ENCODE measurements at places on chromosomes 2 and 18. TPM values are rescaled to one million over a fixed set of nuclear protein-coding genes. Genes with fewer than 3 reads are reported as not detected.

- DNase-seq, result no peak
Observed at GRCh38 chr18:49162226-49162864, 211.6 kb upstream of the SMAD7 start.

- no peak for DNase-seq
Observed at GRCh38 chr2:218252509-218253231, 8.1 kb upstream of the GPBAR1 start.

- DNase-seq, result no peak
Observed at GRCh38 chr2:64328756-64329155, 125.2 kb upstream of the LGALSL start.

Gene KCNF1
- total RNA-seq, result 3.0 TPM

DNA sequence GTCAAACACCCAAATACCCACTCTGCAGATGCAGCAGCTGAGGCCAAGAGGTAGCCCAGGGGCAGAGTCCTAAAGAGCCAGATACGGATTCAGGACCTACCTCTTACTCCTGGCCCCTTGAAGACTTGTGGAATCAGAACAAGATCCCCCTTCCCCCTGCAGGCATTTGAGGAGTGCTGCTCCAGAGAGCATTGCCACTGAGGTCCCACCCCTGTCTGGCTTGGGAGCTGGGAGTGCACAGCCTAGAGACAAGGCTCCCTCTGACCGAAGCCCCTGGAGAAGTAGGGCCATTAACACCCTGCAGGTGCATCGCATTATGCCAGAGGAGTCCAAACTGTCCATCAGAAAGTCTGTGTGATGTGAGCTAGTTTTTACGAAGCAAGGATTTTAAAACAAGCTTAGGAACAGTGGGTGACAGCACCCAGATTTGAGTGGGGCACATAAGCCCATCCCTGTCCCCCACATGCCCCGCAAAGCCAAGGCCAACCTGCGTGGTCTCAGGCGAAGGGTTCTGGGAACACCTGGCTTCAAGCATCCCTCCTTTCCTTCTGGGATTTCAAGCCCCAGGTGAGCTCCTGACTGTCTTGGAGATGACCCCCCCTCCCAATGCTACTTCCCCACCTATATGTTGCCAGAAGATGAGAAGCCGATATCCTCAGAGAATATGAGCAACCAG is 48.4 kb downstream of the MTERF4 start:
- DNase-seq, result no peak

GRCh38 chr2:95040426-95040825 is 14.9 kb downstream of the MAL start:
- no peak for DNase-seq

DNA sequence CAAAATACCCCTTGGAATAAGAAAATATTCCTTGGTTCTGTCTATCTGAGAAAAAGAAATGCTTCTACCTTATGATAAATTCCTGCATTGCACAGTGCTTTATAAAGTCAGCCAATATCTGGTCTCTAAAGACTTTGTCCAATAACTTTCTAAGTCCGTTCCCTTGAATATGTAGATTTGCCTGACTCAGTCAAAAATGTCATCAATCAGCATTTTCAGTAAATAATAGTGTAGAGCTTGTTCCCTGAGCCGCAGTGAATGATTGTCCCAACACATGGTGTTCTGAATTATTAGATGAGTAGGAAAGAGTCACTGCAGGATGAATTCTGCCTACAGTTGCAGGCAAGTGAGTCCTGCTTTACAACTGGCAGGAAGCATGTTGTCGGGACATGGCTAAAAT is 316.8 kb upstream of the RBMS1 start:
- DNase-seq, result no peak

DNA sequence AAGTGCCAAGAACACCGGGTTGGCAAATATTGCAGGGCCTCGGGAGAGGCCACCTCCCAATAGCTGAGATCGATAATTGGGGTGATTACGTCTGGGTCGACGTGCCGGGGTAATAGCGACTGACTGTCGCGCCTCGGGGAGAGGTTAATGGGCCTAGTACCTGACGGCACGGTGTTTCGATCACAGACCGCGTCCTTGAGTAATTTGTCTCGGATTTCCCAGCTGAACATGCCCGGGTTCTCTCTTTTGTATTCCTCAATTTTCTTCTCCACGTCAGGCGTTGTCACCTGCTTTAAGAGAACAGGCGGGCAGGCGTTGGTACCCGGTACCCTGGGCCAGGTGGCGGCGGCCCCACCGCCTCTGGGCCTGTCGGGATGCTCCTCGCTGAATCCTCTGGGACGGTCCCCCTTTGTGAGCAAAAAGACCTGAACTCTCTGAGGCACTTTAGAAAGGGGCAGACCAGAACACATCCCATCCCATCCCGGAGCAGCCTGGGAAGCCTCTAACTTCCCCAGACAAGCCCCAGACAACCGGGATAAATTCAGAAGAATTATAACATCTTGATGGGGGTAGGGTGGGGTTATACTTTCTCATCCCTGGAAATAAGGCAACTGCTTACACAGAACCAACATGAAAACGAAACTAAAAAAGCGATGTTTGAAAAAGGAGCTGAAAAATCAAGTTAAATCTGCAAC is 3.3 kb downstream of the PAX3 start:
- DNase-seq, result peak; percentile 66

DNA sequence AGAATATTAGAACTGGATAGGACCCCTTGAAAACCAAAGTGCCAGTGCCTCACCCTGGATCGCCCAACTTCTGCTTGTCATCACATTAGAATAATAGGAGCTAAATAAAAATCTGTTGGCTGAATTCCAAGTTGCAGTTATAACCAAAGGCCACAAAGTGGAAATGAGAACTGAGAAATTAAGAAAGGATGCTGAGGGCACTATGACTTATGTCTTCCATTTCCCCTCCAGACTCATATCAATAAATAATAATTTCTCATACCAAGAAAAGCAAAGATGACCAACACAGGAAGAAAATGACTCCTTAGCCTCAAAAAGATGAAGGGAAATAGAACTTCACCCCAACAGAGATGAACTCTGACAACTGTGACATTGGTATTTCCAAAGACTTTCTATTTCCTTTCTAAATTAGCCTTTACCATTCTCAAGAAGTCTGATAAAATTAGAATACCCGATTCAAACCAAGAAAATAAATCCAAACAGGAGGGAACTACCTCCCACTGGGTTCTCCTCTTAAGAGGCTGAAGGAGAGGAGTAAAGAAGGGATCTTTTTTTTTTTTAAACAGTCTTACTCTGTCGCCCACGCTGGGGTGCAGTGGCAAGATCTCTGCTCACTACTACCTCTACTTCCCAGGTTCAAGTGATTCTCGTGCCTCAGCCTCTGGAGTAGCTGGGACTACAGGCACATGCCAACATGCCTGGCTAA is 46.5 kb upstream of the EPG5 start:
- no peak for DNase-seq

Gene GNLY
- not detected for total RNA-seq

DNA sequence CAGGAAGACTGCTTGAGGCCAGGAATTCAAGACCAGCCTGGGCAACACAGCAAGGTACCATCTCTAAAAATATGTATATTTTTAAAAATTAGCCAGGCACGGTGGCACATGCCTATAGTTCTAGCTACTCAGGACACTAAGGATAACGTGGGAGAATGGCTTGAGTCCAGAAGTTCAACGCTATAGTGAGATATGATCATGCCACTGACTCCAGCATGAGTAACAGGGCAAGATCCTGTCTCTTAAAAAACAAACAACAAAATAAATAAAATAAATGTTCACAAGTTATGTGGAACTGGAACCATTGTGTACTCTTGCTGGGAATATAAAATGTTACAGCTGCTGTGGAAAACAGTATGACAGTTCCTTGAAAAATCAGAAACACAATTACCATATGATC is 47.2 kb downstream of the USP34 start:
- no peak for DNase-seq

DNA sequence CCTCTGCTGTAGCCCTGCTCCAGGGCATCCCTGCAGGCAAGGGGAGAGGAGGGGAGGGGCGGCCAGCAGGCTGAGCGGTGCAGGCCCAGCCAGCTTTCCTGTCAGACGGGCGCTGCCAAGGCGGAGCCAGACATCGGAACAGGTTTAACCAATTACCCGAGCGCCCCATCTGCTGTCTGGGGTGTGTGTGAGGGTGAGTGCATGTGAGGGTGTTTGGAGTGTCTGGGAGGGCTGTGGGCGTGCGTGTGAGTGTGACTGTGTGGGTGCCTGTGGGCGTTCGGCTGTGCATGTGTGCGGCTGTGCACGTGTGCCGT is 20.0 kb downstream of the EMX1 start:
- DNase-seq, result no peak

DNA sequence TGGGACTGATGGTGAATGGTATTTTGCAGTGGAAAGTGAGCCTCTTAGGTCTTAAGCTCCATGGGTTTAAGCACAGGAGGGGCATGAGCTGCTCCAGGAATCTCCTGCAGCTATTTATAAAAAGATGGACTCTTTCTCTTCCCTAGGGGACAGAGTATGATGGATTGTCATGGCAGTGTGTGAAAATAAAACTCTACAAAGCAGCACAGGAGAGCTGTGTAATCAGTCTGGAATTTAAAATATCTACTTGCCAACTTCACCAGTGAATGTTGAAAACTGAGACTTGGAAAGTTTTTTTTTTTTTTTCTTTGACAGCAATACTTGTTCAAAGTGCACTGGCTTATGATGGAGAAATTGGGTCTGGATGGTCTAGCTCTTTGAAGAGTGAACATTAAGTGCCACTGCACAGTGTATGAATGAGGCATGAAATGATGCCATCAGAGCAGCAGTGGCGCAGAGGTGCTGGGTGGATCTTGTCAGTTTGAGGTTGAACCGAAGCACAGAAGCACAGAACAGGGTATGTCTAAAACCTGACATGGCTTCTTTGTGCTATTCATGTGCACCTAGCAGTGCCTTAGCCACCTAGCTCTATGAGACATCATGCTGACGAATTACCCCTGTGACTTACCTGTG is 245.4 kb downstream of the PTPRM start:
- DNase-seq, result no peak

DNA sequence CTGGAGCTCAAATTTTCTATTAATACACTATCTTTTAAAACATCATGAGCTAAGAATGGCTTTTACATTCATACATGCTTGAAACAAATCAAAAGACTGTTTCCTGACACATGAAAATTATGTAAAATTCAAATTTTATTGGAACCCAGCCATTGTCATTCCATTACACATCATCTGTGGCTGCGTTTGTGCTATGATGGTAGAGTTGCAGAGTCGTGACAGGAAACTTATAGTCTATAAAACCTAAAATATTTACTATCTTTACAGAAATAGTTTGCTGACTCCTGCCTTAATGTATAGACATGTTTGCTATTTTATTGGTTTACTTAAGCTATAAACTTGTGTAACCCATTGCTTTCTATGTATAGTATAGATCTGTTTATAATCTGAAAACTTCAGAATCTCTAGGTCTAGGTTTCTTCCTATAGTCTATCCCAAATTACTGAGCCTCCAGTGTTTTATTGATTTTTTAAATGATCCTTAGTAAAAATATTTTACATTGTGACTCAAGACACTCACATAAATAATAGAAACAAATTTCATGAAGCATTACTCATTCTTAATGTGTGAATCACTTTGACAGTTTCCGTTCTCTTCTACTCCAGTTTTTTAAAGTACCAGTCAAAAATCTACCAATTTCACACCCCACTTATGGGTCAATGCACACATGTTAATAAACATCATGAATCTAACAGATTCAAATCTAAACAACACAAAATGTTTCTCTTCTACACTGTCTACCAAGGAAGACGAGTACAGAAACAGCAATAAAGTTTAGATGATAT is 26.4 kb upstream of the MRPL19 start:
- DNase-seq, result no peak

Gene SCYGR4
- not detected for total RNA-seq

GRCh38 chr18:3612315-3612714 is 162.3 kb downstream of the TGIF1 start:
- no peak for DNase-seq

Gene CDH20
- 0.31 TPM for total RNA-seq

GRCh38 chr2:63784461-63784860 is 57.2 kb upstream of the UGP2 start:
- no peak for DNase-seq

DNA sequence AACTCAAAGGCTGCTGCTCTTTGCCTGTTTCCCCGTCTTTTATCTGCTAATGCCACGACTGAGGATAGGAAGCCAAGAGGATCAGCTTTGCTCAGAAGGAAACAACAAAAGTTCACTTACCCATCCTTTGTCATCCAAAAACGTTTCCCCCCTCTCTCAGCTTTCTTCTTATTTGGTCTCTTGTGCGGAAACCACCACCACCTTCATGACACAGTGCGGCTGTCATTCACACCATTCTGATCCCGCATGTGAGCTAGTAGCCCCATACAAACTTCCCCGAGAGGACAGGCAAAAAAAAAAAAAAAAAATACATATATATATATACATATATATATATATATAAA is 656 bp downstream of the LRRTM4 start:
- DNase-seq, result peak; percentile 5

All from H7 (cell line).